OCI-LY7 (cell line): ENCODE measurements at places on chromosomes 2 and 18. TPM values are rescaled to one million over a fixed set of nuclear protein-coding genes. Genes with fewer than 3 reads are reported as not detected.

The GALNT13 gene
- not detected in 2 replicates for total RNA-seq

The RTTN gene
- total RNA-seq: 19.8 and 23.0 TPM in 2 replicates

The CABLES1 gene
- 22.0 and 28.7 TPM in 2 replicates for total RNA-seq

The UXS1 gene
- 20.5 and 30.4 TPM in 2 replicates for total RNA-seq

The MERTK gene
- 0.22 and 0.38 TPM in 2 replicates for total RNA-seq

The NPAS2 gene
- total RNA-seq: not detected in 2 replicates

The ERMN gene
- total RNA-seq: 2.1 and 3.7 TPM in 2 replicates

The GALNT5 gene
- not detected in 2 replicates for total RNA-seq

The LONRF2 gene
- not detected in 2 replicates for total RNA-seq

The SEPTIN2 gene
- 275 and 301 TPM in 2 replicates for total RNA-seq

The IL37 gene
- 0.63 TPM in 1 of 2 replicates, not detected in the other for total RNA-seq

The UGT1A8 gene
- not detected in 2 replicates for total RNA-seq

The CNGA3 gene
- not detected in 2 replicates for total RNA-seq
